Kidney (tissue), 22 donors: ENCODE measurements at places on chromosomes 5 and 9. TPM values are rescaled to one million over a fixed set of nuclear protein-coding genes. Genes with fewer than 3 reads are reported as not detected.
A peak's percentile ranks its signal among the peaks of the same experiment; 100 is the strongest.

The PLAC8L1 gene
- total RNA-seq, result not detected

The NUDT2 gene
- total RNA-seq, result 12.6 TPM

The FASTKD3 gene
- 11.3 TPM for total RNA-seq

- DNase-seq, result no peak
These were observed 940 bp upstream of the CAMK4 start for GRCh38 chr5:111223101-111223786.

DNA sequence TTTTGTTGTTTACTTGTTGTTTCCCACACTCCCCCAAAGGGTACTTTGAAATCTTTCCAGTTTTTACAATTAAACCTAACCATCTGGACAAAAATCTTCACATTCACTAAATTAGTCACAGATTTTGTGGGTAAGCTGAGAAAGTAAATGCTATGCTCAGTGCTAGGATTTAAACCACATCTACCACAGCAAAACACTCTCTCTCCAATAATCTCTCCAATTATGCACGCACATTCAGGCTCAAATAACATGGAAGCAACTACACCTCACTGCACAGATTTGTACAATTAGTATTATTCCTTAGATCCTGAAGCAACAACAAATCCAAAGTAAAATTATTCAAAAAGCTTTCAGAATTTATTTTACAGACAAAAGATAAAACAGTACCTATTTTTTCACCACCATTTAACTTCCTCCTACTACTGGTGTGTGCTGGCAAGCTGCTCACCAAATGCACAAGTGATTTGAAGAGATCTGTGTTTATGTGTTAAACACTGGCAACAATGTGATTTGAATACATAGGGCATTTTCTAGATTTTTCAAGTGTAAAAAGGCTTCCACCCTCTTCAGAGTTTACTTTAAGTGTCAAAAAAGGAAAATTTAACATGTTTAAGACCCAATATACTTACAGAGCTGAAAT, 16.6 kb downstream of the ZNF608 start:
- no peak for DNase-seq

DNA sequence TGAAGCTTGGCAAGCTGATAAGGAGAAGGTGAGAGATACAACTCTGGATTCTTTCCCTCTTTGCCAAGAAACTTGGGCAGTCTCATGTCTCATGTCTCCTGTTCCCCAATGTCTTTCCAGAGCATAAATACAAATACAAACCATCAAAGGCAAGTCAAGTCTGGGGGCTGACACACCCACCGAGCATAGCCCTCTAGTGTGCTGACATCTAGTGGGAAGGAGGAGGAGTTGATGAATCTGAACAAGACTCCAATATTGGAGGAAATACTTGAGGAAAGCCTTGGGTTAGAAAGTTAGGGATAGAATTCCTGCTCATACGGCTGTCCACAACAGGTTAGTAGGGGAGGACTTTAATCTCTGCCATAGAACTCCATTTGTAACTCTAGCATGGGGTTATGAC, 8.6 kb downstream of the MLANA start:
- DNase-seq, result no peak

GRCh38 chr9:113381909-113382411, 5.2 kb upstream of the HDHD3 start:
- DNase-seq, result peak; percentile 88
